ENCODE measurements at places on chromosomes 1 and 21. TPM values are rescaled to one million over a fixed set of nuclear protein-coding genes. Genes with fewer than 3 reads are reported as not detected.

Gene FOXD3
- 10.6 TPM for polyA plus RNA-seq

Gene APCS
- not detected for polyA plus RNA-seq

Gene EXO1
- 7.0 TPM for polyA plus RNA-seq

Gene UQCRHL
- 1.6 TPM for polyA plus RNA-seq

Gene CD1C
- 0.86 TPM for polyA plus RNA-seq

All from hindlimb muscle (tissue), 1 donor.